ENCODE measurements at places on chromosomes 1 and 21.

DNA sequence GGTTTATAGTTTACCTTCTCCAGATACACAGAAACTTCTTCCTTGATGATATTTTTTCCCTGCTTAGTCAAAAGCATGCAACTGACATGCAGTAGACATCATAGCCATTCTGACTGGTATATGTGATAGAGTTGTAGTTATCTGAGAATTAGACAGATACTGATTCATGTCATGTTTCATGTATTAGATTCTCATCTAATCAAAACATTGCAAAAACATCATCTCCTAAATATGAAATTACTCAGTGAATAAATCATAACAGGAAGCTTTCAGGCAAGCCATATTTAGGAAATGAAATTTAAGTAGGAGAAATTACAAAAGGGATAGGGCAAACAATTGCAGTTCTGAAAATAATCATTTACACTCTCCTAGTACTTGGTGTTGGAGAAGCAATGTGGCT, 38.4 kb upstream of the ASB17 start:
- no peak for DNase-seq

- no peak for DNase-seq
These were observed 34.1 kb upstream of the SUCO start for GRCh38 chr1:172498857-172499256.

DNA sequence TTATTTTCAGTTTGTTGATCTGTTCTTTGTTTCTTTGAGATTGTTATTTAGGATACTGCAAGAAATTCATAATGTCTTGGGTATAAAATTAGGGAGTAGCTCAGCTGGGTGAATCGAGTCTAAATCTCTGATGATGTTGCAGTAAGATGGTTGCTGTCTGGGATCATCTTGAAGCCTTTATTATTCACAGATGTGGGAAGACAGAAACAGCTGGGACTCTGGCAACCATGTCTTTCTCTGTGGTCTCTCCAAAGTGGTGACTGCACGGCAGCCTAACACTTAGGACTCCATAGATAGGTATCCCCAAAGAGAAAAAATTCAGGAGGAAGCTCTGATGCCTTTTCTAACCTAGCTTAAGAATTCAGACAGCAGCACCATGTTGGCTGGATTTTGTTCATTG, 52.7 kb downstream of the RAP1A start:
- no peak for DNase-seq

DNA sequence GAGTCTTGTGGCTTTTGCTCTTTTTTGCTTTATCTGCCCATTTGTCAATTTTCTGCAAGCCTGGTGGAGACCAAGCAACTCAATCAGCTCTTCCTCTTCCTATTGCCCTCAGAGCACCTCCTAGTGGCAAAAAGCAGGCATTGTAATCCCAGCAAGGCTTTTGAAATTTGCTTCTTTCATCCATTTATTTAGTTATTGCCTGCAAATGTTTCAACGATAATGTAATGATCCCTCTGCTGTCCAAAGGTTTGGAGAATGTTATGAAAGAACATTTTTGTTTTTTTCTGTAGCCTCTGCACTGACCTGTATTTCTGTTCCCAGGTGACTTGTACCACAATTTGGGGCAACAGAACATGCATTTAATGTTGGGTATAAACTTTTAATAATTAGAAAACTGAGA, 127.8 kb downstream of the GABPA start:
- no peak for DNase-seq
